Activated CD8-positive, alpha-beta T cell treated with anti-CD3 and anti-CD28 coated beads for 36 hours (primary cell): ENCODE measurements at places on chromosomes 7 and 10.

DNA sequence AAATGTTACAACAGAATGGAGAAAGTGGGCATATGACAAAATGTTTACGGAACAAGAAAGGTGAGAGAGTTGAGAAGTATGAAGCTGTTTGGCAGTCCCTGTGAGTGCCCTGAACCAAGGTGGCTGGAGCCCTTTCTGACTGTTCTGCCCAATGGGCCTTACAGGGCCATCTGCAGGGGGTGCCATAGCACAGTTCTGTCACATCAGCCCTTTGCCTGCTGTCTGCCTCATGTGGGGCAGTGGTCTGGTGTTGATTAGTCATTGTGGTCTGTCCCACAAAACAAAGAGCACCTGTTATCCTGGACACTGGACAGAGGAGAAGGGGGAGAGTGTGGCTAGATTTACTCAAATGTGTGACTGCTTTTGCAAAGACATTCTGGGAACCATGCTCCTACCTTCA lies 51.5 kb upstream of the OSBPL3 start:
- no peak overlapping the region for H3K27ac ChIP-seq
- H3K4me3 ChIP-seq: no peak overlapping the region
- no peaks in the 10 kb centered on the region for H3K36me3 ChIP-seq
- no peaks in the 10 kb centered on the region for H3K27me3 ChIP-seq
- DNase-seq: peak; percentile 7
- peaks cover 42% of the 10 kb centered on the region for H3K4me1 ChIP-seq

DNA sequence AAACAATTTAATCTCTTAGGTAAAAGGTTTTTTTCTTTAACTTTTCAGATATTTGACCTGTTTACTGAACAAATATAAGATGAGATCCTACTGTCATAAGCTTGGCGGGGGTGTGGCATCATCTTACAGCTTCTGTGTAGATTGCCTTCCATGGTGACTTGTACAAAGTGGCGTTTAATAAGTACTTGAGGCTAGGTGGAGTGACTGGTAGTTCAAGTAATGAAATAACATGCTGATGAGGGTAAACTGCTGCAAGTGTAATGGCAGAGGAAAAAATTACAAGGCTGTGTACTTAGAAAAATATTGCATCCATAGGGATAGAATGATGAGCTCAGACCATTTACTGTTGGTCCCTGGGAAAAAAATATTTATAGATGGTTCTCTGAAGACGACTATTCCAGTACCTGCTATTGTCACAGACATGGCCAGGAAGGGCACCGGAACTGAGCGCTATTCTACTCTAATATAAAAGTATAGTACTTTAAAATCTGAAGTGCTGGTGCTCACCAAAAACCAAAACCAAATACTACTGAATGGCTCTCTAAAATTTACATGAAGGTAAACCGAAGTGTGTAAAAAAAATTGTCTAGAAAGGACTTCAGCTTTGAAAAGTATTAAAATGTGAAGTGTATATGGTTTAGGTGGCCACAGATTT lies 42.4 kb downstream of the DNAH11 start:
- H3K4me3 ChIP-seq: no peak overlapping the region
- no peaks in the 10 kb centered on the region for H3K27me3 ChIP-seq
- no peak overlapping the region for H3K27ac ChIP-seq
- H3K36me3 ChIP-seq: no peaks in the 10 kb centered on the region
- no peak for DNase-seq

DNA sequence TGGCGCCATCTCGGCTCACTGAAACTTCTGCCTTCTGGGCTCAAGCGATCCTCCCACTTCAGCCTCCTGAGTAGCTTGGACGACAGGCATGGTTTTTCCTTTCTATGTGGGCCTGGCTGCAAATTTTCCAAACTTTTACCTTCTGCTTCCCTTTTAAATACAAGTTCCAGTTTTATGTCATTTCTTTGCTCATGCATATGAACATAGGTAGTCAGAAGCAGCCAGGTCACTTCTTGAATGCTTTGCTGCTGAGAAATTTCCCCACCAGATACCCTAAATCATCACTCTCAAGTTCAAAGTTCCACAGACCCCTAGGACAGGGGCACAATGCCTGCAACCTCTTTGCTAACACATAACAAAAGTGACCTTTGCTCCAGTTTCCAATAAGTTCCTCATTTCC lies 21.6 kb upstream of the RPEL1 start:
- no peaks in the 10 kb centered on the region for H3K27me3 ChIP-seq
- H3K4me3 ChIP-seq: no peak overlapping the region
- no peaks in the 10 kb centered on the region for H3K36me3 ChIP-seq
- DNase-seq: no peak

DNA sequence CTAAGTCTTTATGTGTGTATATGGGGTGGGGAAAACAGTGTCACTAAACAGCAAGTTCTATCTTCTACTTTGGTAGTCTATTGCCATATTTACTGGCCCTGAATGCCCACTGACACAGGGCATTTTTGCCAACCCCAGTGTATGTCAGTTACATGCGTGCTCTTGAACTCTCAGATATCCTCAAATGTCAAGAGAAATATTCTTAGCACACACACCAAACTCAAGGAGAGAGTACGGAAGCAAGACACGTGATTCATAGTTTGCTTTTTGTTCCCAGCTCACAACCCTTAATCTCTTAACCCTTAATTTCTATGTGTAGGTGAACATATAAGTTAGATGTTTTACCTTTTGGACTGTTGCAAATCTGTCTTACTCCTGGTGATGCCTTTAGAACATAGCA lies 39.3 kb downstream of the EPC1 start:
- no peak overlapping the region for H3K4me3 ChIP-seq
- no peaks in the 10 kb centered on the region for H3K27me3 ChIP-seq
- H3K27ac ChIP-seq: peak overlapping the region; percentile 57
- DNase-seq: no peak
- peaks cover 41% of the 10 kb centered on the region for H3K36me3 ChIP-seq

GRCh38 chr7:3762146-3762831 lies 461.2 kb downstream of the SDK1 start:
- peaks cover 9% of the 10 kb centered on the region for H3K27me3 ChIP-seq
- no peak overlapping the region for H3K27ac ChIP-seq
- H3K36me3 ChIP-seq: no peaks in the 10 kb centered on the region
- H3K4me3 ChIP-seq: no peak overlapping the region
- H3K4me1 ChIP-seq: no peaks in the 10 kb centered on the region

DNA sequence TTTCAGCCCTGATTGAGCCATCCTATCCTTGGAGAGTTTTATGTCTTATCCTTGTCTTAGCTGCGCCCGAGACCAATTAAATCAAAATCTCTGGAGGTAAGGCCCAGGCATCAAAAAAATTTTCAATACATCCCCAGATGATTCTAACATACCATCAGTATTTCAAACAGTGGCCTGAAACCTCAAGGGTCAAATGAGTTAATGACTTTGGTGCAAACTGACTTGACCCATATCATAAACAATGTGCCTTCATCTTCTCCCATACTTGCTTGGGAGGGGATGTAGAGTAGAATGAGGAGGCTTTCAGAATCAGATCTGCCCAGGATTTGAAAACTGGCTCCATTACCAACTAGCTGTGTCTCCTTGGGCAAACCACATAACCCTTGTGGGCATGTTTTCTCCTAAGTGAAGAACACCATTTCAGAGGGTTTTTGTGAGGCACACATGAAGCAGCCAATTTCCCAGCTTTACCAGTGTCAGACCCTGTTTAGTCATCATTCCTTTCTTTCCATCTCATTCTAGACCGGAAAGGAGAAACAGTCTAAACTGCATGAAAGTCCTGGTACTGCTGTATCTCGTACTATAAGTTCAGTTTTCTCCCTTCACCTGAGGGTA lies 35.7 kb upstream of the ATXN7L1 start:
- H3K27ac ChIP-seq: no peak overlapping the region
- peaks cover 11% of the 10 kb centered on the region for H3K36me3 ChIP-seq
- H3K4me1 ChIP-seq: peaks cover 8% of the 10 kb centered on the region
- no peak overlapping the region for H3K4me3 ChIP-seq
- no peak for DNase-seq

DNA sequence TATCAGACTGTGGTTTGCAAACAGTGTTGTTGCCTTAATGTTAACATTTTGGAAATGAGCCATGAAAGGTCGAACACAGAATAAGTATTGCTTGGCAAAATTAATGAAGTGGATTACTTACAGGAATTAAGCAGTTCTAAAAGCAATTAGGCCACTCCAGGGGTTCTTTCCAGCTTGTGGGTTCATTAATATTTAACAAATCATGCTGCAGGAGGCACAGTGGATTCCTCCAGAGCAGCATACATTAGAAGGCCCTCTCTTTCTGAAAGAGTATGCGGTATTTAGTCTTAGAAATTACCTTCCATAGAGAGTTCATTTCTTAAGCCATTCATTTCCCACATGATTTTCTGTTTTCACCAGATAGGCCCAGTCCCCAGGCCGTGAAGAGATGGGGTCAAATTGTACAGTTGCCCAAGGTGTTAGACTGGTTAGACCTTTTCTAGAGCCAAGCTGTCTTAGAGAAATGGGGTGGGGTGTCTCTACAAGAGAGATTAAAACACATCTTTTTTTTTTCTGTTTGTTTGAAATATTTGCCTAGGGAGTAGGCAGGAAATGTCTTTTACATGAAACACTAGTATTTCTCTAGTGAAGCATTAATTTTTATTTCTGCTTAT lies 40.0 kb upstream of the AGR3 start:
- H3K27me3 ChIP-seq: no peaks in the 10 kb centered on the region
- H3K27ac ChIP-seq: no peak overlapping the region
- H3K36me3 ChIP-seq: no peaks in the 10 kb centered on the region
- H3K4me3 ChIP-seq: no peak overlapping the region

- H3K36me3 ChIP-seq: no peaks in the 10 kb centered on the region
- DNase-seq: no peak
- no peak overlapping the region for H3K4me3 ChIP-seq
- no peaks in the 10 kb centered on the region for H3K4me1 ChIP-seq
- no peak overlapping the region for H3K27ac ChIP-seq
Measured at GRCh38 chr10:117788911-117789310, 246.4 kb downstream of the EMX2 start.

- peaks cover 28% of the 10 kb centered on the region for H3K4me1 ChIP-seq
- no peaks in the 10 kb centered on the region for H3K27me3 ChIP-seq
- DNase-seq: no peak
Measured at GRCh38 chr10:987620-987869, 689 bp upstream of the GTPBP4 start.

DNA sequence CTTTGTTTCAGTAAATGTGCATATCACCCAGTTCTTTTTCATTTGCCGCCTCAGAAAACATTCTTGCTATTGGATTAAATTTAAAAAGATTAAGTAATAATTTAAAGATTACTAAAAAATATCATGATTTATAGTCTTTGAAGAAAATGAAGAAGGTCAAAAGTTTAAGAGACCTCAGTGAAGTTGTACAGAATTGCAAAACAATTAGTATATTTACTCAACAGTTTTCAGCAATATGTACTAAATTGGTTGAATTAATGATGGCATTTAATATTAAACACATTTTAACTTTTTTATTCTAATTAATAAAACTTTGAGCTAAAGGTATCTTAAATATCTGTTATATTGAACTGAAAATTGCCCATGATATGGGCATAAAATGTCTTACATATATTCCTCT lies 49.9 kb upstream of the KLF6 start:
- H3K27me3 ChIP-seq: no peaks in the 10 kb centered on the region
- H3K4me3 ChIP-seq: no peak overlapping the region
- no peaks in the 10 kb centered on the region for H3K36me3 ChIP-seq
- H3K27ac ChIP-seq: no peak overlapping the region

DNA sequence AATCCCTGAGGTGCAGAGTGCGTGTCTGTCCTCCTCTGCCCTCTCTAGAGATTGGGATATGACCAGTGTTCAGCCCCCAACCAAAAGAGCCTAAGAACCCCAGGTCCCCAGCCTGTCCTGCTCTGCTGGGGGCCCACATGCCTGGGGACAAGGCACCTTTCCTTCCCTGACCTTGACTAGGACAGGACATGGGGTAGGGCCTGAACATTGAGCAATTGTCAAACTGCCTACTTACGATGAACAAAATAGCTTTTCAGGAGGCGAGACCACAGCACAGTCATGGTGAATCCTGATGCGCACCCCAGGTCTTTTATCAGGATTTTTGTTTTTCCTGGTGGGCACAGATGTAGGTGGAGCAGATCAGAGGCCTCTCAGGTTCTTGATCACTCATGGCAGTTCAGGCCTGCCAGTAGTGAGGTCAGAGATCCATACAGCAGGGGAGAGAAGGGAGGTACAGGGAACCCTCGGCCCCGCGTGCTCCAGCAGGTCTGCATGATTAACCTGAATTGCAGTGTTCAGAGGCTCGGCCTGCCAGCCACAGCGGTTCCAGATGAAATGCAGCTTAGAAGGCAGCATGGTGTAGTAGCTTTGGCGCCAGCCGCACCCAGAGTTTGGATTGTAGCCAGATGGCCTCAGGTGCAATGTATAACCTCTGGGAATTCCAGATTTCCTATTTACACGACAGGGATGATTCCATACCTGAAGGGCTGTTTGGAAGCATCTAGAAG lies 191.3 kb downstream of the CUX1 start:
- no peak overlapping the region for H3K4me3 ChIP-seq
- no peak for DNase-seq
- no peaks in the 10 kb centered on the region for H3K4me1 ChIP-seq
- H3K27ac ChIP-seq: no peak overlapping the region
- no peaks in the 10 kb centered on the region for H3K27me3 ChIP-seq

- H3K27ac ChIP-seq: no peak overlapping the region
- no peaks in the 10 kb centered on the region for H3K4me1 ChIP-seq
- no peaks in the 10 kb centered on the region for H3K36me3 ChIP-seq
- DNase-seq: no peak
- H3K27me3 ChIP-seq: no peaks in the 10 kb centered on the region
- H3K4me3 ChIP-seq: no peak overlapping the region
Measured at GRCh38 chr7:25638068-25638467, 409.8 kb upstream of the NPVF start.

GRCh38 chr10:71857934-71858890 lies 7.2 kb upstream of the PSAP start:
- no peak overlapping the region for H3K4me3 ChIP-seq
- no peaks in the 10 kb centered on the region for H3K36me3 ChIP-seq
- H3K4me1 ChIP-seq: no peaks in the 10 kb centered on the region
- no peak overlapping the region for H3K27ac ChIP-seq
- H3K27me3 ChIP-seq: no peaks in the 10 kb centered on the region

- no peak overlapping the region for H3K27ac ChIP-seq
- DNase-seq: no peak
- no peaks in the 10 kb centered on the region for H3K4me1 ChIP-seq
- no peak overlapping the region for H3K4me3 ChIP-seq
- H3K27me3 ChIP-seq: no peaks in the 10 kb centered on the region
Measured at GRCh38 chr7:102914585-102914984, 1.8 kb downstream of the LRRC17 start.

- H3K27me3 ChIP-seq: no peaks in the 10 kb centered on the region
- H3K36me3 ChIP-seq: peaks cover 42% of the 10 kb centered on the region
- no peak overlapping the region for H3K4me3 ChIP-seq
- DNase-seq: no peak
- peaks cover 16% of the 10 kb centered on the region for H3K4me1 ChIP-seq
Measured at GRCh38 chr10:32271617-32272016, 75.3 kb downstream of the EPC1 start.

- H3K36me3 ChIP-seq: peaks cover 10% of the 10 kb centered on the region
- no peak overlapping the region for H3K4me3 ChIP-seq
- H3K4me1 ChIP-seq: no peaks in the 10 kb centered on the region
- no peaks in the 10 kb centered on the region for H3K27me3 ChIP-seq
- peak; percentile 33 for DNase-seq
Measured at GRCh38 chr7:141785706-141786552, 4.1 kb upstream of the TAS2R5 start.
